GM23248 (cell line): ENCODE measurements at places on chromosomes 2 and 18. TPM values are rescaled to one million over a fixed set of nuclear protein-coding genes. Genes with fewer than 3 reads are reported as not detected.
A peak's percentile ranks its signal among the peaks of the same experiment; 100 is the strongest.

MRPS5 gene
- 26.1 and 34.3 TPM in 2 replicates for total RNA-seq

SLC20A1 gene
- 135 and 153 TPM in 2 replicates for total RNA-seq

ANKRD23 gene
- total RNA-seq = 0.76 and 1.1 TPM in 2 replicates

PROKR1 gene
- total RNA-seq = 0.11 TPM in 1 of 2 replicates, not detected in the other

GKN1 gene
- not detected in 2 replicates for total RNA-seq

TMEM169 gene
- total RNA-seq = under 0.01 TPM in 1 of 2 replicates, not detected in the other

DSG2 gene
- under 0.01 TPM in 1 of 2 replicates, not detected in the other for total RNA-seq

AOX1 gene
- total RNA-seq = 46.0 and 47.9 TPM in 2 replicates

GRCh38 chr2:10381997-10382353 is 66.2 kb downstream of the ODC1 start:
- DNase-seq = no peak

GRCh38 chr18:23548275-23548674 is 38.0 kb downstream of the NPC1 start:
- no peak for DNase-seq

- no peak for DNase-seq
Observed at GRCh38 chr2:220053919-220054318, 426.5 kb downstream of the SLC4A3 start.

DNA sequence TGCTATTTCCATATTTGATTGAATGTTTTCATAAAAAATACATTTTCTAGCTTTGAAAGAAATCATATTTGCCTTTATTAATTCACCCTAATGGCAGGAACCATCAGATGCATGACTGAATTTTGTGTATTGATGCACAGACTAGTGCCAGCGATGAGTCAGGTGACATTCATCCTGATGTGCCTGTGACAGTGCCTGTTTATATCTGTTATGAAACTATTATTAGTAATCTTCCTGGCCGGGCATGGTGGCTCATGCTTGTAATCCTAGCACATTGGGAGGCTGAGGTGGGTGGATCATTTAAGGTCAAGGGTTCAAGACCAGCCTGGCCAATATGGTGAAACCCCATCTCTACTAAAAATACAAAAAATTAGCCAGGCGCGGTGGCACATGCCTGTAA is 170.0 kb downstream of the TSN start:
- peak; percentile 41 for DNase-seq

- DNase-seq = no peak
Observed at GRCh38 chr2:3197308-3197707, 180.3 kb downstream of the EIPR1 start.

GRCh38 chr2:223688094-223688835 is 86.1 kb upstream of the SCG2 start:
- DNase-seq = no peak

GRCh38 chr2:55025082-55025481 is 25.2 kb downstream of the RTN4 start:
- DNase-seq = no peak

GRCh38 chr2:10647886-10648605 is 41.7 kb downstream of the NOL10 start:
- DNase-seq = no peak

DNA sequence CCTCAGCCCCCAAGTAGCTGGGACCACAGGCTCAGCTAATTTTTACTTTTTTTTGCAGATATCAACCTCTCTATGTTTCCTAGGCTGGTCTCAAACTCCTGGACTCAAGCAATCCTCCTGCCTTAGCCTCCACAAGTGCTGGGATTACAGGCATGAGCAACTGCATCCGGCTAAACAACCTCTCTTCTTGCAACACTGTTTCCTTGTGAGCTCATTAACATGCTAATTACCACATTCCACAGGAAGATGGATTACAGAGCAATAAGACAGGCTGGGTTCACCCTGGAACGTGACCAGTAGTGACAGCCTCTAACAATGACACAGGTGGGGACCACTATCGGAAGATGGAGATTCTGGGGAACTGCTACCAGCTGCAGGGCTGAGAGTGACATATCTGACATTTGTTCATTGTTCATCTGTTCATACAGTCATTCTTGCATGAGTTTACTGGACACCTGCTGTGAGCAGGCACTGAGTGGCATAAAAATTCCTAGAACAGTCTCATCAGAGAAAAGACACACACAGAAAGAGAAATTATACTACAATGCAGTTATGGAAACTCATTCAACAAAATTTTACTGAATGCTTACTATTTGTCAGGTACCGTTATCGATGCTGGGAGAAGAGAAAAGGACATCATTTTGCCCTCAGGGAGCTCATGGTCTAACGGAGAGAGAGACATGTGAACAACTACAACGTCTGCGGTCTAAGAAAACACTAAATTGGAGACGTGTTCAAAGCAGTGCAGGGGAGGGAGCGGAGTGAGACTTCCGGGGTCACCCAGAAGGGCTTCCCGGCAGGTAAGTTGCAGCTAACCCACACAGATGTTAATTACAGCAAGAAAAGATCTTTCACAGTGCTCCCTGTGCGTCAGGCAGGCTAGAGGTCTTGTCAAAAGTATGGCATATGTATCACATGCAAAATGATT is 37.6 kb downstream of the PROC start:
- no peak for DNase-seq

DNA sequence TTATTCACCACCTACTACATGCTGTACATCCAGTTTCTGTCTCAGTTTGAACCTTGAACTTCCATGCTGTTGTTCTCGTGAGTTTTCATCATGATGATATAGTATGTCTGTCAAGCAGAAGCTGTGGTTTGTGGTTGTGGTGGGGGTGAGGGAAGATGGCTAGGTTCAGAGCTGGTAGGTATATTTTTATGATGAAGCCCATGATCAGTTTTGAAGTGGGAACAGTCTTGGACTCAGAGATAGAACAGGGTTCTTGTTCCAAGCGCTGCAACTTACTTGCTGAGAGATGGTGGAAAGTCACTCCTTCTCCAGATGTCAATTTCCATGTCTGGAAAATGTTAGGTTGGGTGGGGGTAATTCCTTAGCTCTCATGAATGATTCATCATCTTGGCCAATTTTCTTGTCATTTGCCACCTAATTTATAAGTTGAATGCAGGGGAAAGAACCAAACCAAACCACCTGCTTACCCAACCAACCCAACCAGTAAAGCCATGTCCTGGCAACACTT is 21.6 kb downstream of the PMAIP1 start:
- DNase-seq = no peak

DNA sequence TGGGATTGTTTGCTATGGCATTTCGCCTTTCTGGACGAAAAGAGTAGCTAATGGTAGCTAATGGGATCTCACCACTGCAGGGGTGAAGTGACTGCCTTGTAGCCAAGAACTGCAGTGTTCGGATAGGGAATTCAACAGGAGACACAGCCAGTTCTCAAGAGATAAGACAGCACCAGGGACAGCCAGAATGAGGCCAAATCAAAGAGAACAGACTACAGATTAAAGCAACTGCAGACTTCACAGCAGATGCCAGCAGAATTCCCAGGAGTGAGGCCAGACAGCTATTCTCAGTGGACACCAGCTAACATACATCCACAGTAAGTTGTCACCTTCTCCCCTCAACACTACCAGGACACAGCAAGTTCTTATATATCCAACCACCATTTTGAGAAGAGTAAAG is 124.0 kb downstream of the PLA2R1 start:
- no peak for DNase-seq

GRCh38 chr2:158305501-158305900 is 151.1 kb downstream of the CCDC148 start:
- no peak for DNase-seq

- no peak for DNase-seq
Observed at GRCh38 chr2:155209696-155210450, 511.4 kb downstream of the KCNJ3 start.

DNA sequence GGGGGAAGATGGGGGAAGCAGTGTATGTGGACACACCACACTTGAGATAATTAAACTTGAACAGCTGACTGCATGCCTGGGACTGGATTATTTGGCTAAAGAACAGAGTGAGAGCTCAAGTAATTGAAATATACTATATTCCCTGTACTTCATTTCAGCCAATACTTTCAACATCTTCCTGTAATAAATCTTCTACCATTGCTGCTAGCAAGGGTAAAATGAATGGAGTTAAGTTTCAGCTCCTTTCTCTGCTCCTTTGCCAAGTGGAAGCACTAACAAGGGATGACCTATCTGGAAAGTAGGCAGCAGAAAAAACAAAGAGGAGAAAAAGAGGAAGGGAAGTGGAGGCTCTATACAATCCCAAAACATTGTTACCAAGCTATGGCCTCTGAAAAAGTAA is 50.9 kb downstream of the MMADHC start:
- no peak for DNase-seq

- DNase-seq = no peak
Observed at GRCh38 chr2:222447131-222447530, 22.8 kb downstream of the SGPP2 start.

DNA sequence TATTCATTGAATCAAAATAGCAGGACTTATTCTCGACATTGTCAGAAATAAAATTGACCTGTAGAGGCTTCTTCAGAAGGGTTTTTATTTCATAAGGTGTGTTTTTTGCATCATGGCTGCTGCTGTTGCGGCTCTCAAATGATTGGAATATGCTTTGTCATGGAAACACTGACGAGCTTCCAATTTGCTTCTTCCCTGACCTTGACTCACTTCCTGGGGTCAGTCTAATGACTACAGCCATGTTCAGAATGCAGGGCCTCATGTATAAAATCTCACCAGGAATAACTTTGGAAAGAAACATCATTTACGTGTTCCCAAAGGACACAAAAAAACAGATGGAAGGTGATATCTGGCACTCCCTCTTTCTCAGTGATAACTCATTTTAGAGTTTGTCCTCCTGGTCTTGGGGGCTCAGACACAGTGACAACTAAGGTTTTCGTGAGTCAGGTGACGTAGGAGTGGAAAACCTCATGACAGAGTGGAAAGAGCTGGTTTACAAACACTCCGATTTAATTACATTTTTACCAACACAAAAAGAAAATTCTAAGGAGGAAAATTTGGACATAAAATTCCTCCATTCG is 467.0 kb upstream of the RAB12 start:
- DNase-seq = peak; percentile 68

- DNase-seq = no peak
Observed at GRCh38 chr2:143251681-143252080, 122.5 kb downstream of the ARHGAP15 start.

- DNase-seq = no peak
Observed at GRCh38 chr2:57862153-57862552, 184.5 kb upstream of the VRK2 start.

- DNase-seq = no peak
Observed at GRCh38 chr2:163255086-163255485, 416.5 kb upstream of the KCNH7 start.
